Left ventricle myocardium superior (tissue), 1 donor: ENCODE measurements at places on chromosomes 11 and 22.

DNA sequence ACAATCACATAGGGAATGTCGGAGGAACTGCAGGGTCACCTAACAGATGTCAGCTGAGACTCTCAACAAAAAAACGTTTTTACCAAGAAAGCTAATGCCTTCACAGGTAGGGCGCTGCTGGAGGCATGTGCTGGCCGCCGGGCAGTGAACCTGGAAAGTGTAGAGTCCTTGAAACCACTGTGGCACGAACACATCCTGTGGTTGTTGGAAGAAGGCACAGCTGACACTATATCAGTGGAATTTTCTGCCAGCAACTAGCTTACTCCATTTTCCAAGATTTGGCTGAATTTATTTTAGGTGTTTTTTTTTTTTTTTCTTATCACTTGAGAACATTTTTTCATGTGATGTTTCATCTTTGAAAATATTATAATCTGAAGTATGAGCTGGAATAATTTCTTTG, 14.2 kb downstream of the TRMU start:
- no peak for DNase-seq

DNA sequence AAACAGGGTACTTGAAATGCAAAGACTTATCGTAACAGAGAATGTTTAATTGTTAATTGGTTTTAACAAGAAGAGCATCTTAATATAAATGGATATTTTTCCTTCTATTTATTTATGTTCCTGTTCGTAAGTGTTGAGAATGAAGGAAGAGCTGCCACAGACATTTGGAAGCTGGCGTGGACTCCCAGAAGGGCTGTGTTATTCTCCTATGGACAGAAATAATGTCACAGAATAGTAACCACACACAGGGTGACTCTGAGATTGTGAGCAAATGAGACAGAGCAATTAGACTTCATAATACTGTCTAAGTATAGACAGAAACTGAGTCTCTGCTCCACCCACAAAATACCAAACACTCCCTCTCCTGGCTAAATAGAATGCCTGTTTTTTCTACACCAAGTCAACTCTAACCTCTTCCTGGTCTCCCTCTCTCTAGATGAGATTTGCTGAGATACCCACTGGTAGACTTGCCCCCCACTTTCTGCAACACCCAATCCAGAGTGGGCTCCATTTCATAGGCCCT, 6.1 kb downstream of the APOL3 start:
- DNase-seq = no peak

DNA sequence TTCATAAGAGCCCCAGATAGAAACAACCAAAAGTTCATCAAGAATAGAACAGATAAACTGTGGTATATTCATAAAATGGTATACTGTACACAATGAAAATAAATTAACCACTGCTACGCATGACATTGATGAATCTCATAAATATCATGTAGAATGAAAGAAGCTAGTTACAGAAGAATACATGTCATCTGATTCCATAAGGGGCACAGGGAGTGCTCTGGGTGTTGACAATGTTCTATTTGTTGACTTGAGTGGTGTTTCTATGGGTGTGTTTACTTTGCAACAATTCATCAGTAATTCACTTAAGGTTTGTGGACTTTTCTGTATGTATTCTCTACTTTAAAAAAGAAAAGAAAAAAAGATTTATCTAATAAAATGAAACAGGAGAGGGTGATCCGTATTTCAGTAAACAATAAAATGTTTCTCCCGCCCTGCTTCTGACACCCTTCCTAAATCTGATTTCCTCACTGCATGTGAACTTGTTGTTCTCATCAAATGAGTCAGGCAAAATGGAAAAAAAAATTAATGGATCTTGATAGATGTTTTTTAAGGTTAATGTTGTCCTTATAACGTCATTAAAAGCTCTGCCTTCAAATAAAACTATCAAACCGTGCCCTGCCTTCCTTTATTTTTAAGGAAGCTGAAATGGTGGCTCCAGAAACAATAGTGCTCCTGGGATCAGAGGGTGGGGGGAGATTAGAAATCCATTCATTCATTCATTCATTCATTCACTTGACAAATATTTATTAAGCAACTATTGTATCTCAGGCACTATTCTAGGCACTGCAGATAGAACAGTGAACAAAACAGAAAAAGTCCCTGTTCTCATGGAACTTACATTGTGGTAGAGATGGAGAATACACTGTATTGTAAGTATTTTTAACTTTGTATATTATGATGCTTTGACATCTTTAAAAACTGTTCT, 77.2 kb upstream of the CD44 start:
- DNase-seq = no peak

DNA sequence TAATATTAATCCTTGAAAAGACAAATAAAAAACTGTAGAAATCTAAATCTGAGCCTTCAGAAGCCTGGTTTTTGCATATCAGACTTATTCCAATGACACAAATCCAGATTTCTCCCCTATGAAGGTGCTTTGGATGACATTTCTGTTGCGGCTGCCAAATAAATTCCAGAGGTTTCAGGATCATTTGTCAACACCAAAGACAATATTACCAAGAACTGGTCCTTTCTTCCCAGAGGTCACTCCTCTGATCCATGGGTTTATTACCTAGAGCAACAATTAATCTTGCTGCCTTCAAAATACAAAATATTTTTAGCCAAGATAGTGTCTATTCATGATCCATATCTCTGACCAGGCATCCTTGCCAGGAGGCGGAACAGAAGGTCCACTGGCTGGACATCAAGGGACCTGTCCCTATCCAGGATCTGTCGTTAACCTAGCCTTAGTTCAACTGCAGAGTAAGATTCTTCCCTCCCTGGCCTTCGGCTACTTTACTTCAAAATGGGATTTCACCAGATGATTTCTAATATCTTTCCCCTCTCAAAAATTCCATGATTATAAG, 4.9 kb downstream of the CADM1 start:
- DNase-seq = no peak

GRCh38 chr22:33328789-33329296, 270.7 kb upstream of the SYN3 start:
- DNase-seq = no peak

- no peak for DNase-seq
Observed at GRCh38 chr11:116618461-116618860, 154.3 kb downstream of the BUD13 start.

DNA sequence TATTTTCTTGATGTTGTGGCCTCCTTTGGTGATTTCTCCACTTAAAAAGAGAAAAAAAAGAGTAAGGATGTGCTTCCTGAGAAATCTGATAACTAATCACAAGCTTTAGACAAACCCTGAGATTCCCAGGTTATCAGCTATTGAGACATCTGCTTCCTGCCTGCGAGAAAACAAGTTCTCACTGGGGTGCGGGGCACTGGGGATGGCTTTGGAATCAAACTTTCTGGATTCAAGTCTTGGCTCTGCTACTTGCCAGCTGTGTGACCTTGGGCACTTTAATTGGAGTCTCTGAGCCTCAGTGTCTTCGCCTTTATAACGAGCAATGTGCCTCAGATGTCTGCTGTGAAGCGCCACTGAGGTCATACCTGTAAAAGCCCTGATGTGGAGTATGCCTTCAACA, 152.5 kb upstream of the NAV2 start:
- DNase-seq = no peak

DNA sequence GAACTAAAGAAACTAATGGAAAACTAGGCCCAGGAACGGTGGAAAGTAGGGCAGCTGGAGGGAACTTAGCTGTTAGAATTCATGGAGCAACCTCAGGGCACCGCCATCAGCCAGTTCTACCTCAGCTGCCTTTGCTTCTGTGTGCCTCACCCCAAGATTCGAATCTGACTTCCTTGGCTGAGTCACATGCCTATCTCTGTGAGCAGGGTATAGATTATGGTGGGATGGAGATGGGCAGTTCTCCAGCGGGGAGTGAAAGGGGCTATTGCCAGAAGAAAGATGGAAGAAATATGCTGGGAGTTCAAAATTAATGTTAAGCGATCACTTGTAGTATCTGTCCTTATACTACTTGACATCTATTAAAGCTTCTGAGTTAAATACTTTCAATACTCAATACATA, 18.9 kb upstream of the VWA5A start:
- DNase-seq = no peak

- DNase-seq = no peak
Observed at GRCh38 chr22:49197505-49197904, 630.2 kb downstream of the BRD1 start.

DNA sequence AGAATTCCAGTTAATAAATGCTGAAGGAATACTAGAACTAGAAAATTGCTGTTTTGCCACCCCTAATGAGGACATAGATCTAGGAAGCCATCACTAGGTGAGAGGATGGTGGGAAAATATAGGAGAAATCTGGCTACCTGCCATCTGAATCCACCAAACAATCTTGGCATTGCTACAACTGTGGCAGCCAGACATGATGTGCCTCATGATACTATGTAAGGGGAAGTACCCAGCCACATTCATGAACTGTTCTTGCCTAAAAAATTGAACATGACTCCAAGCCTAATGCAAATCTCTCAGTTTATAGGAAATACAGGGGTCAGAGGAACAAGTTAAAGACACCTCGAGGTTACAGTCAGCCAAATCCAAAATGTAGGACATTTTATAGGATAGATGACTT, 72.8 kb downstream of the SFI1 start:
- DNase-seq = no peak

DNA sequence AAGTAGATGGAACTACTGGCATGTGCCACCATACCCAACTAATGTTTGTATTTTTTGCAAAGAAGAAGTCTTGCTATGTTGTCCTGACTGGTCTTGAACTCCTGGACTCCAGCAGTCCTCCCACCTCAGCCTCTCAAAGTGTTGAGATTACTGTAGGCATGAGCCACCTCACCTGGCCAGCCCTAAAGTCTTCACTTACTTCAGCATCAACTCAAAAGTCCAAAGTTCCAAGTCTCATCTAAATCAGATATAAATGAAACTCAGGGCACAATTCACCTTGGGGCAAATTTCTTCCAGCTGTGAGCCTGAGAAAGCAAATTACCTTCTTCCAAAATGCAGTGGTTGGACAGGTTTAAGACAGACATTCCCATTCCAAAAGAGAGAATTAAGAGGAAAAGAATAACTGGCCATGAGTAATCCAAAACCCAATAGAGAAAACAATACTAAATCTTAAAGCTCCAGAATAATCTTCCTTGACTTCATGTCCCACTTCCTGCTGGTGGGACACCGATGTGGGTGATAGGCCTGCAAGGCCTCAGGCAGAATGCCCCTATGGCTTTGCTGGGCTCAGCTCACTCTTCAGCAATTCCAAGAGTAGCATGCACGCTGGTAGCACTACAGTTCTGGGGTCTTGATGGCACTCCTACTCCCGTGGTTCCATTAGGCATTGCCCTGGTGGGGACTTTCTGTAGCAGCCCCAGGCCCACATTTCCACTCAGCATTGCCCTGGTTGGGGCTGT, 50.3 kb downstream of the TUG1 start:
- DNase-seq = no peak

DNA sequence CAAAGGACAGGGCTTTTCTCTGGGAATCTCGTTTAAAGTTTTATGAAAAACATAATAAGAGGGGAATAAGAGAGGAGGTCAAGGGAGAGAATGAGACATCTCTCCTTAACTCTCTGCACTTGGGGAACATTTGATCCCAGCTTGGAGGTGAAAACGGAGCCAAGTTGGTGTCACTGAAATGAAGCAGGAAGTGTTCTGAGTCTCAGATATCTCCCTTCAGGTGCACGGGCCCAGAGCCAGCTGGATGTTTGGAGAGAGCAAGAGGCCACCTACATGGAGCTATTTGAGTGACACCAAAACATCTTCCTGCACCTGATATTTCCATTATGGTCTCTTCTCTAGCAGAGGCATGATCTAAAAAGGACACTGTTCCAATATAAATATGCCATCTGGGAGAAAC, 85.7 kb downstream of the BLID start:
- DNase-seq = no peak

DNA sequence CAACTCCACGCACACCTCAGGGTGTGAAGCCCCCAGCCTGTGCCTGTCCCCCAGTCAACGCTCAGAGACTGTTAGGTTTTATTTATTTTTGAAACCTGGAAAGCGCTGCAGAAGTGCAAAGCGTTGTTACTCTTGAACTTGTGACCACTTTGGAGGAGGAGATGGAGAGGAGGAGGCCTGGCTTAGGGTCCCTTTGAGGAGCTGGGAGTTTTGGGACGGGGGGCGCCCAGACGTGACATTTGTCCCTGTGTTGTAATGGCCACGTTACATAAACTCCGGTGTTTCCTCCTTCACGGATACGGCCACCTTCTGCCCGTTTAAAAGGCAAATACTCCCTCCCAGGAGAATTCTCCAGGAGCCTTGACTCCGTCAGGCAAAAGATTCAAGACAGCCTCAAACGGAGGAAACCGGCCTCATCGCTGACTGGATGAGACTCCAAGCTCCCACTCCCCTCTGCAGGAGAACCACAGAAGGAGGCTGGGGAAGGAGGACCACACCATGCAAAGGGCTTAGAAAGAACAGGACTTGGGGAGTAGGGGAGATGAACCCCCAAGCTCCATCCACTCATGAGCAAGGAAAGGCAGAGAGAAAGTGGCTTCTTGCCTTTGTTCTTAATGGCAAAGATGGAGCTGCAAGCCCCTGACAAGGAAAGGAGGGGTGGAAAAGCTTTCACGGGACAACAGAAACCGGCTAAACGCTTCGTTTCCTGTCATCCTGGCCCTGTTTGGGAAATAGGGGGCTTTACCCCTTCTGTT, 630 bp downstream of the PIK3IP1 start:
- DNase-seq = no peak

DNA sequence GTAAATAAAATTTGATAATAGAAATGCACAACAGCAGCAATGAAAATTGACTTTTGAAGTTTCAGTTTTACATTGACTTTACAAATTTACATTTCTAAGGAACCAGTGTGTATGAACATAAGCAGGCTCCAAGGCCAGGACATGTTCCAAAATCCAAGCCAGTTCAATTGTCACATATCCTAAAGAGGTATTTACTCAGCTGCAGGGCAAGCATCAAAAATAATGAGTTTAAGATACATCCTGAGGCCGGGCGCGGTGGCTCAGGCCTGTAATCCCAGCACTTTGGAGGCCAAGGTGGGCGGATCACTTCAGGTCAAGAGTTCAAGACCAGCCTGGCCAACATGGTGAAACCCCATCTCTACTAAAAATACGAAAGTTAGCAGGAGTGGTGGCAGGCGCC, 39.0 kb upstream of the AKIP1 start:
- DNase-seq = no peak

DNA sequence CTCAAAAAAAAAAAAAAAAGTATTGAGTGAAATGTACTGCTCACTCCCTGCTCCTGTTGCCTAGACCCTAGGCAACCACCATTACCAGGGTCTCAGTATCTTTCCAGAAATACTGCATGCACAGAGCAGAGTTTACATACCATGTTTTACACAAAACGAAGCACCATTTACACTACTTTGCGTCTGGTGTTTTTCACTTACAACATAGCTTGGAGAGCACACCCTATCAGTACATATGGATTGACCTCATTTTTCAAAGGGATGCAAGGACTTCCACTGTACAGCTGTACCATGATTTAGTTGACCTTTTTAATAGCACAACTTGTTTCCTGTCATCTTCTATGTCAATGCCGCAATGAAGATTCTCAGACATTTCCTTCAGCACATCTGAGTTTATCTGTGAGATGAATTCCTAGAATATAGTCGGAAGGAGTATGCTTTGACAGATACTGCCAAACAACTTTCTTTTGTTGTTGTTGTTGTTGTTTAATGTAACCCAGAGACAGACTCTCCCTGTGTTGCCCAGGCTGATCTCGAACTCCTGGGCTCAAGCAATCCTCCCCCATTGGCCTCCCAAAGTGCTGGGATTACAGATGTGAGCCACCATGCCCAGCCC, 6.1 kb downstream of the MYH9 start:
- DNase-seq = no peak
